Activated CD4-positive, alpha-beta T cell treated with anti-CD3 and anti-CD28 coated beads for 24 hours (primary cell): ENCODE measurements at places on chromosomes 5 and 9.
A peak's percentile ranks its signal among the peaks of the same experiment; 100 is the strongest.

- no peak for DNase-seq
These were observed 5.5 kb upstream of the N4BP3 start for GRCh38 chr5:178107756-178108310.

- no peak for DNase-seq
These were observed 615.5 kb downstream of the LRRC70 start for GRCh38 chr5:63194126-63194525.

DNA sequence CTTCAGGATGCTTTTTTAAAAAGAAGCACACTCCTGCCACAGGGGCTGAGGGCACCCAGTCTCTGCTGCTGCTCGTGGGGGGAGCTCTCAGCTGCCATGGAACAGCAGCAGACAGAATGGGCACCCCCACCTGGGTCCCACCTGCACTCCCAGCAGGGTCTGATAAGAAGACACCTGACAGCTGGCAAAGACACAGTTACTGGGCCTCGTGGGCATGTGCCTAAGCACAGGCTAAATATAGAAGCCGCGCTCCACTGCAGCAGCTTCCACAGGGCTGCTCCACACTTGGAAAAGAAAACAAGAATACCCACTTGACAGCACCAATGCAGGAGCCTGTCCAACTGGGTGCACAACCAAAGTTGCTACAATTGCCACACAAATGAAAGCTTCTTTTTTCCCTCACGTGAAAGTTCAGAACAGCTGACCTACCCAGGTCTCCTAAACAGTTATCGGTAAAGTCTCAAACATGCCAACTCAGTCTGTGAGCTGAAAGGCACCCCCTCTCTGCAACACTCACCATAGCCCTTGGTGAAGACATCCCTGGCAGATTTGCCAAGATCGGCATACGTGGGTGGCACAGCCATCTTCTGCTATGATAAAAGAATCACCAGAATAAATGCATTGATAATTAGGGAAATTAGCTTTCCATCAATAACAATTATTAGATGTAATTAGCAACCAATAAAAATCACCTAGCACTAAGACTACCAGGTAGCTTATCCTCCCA lies 12.2 kb downstream of the VDAC1 start:
- no peak for DNase-seq

- no peak for DNase-seq
These were observed 94.8 kb downstream of the ROR2 start for GRCh38 chr9:91855196-91855595.

- DNase-seq, result no peak
These were observed 105.5 kb downstream of the AUH start for GRCh38 chr9:91256235-91256634.

- no peak for DNase-seq
These were observed 74.7 kb downstream of the WWC1 start for GRCh38 chr5:168366116-168366515.

DNA sequence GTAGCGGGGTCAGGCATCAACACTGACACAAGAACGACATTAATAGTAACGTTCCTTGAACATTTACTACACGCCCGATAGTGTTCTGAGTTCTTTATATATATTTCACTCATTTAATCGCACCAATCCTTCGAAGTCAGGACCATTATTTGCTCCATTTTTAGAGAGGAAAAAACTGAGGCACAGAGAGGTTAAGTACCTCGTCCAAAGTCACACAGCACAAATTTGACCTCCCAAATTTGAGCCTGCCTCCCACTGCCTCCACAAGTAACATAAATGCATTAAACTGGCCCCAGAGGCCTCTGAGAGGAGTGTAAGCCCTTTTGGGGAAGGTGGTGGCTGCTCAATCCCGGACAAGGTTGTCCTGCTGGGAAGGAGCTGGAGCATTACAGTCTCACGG lies 5.8 kb downstream of the RGS14 start:
- no peak for DNase-seq

DNA sequence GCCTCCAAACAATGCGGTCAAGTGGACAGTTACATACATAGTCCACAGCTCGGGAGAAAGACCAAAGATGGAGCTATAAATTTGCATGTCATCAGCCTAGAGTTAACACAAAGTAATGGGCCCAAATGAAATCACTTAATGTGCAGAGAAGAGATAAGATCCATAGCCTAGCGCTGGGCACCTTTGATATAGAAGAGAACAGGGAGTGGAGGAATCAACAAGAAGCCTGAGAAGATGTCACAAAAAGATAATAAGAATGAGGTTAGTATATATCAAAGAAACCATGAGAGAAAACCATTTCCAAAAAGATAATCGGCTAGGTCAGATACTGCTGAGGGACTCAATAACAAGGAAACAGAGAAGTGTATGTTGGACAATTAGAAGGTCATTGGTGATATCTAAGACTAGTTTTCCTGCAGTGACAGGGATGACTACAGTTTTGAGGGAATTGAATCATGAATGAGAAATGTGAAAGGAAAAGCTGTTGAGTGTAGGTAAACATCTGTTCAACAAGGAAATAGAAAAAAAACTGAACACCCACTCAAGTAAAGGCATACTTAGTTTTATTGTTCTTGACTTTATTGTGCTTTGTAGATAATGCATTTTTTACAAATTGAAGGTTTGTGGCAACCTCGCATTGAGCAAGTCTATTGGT lies 68.7 kb upstream of the CDH6 start:
- no peak for DNase-seq

GRCh38 chr9:21316032-21316842 lies 11.1 kb upstream of the IFNA5 start:
- no peak for DNase-seq

DNA sequence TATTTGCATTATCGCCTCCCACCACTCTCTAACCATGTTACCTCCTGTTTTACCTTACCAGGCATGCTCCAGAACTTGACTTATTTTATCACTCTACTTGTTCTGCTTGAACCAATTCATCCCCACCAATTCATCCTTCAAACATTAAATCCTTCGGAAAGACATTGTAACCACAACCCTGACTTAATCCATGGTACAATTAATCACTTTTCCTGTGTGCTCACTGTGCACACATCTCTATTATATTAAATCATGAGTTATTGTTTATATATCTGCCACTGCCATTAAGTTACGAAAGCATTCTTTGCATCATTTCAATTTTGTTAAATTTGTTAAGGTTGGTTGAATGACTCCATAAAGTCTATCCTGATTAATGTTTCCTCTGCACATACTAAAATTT lies 7.4 kb upstream of the C5orf46 start:
- no peak for DNase-seq

DNA sequence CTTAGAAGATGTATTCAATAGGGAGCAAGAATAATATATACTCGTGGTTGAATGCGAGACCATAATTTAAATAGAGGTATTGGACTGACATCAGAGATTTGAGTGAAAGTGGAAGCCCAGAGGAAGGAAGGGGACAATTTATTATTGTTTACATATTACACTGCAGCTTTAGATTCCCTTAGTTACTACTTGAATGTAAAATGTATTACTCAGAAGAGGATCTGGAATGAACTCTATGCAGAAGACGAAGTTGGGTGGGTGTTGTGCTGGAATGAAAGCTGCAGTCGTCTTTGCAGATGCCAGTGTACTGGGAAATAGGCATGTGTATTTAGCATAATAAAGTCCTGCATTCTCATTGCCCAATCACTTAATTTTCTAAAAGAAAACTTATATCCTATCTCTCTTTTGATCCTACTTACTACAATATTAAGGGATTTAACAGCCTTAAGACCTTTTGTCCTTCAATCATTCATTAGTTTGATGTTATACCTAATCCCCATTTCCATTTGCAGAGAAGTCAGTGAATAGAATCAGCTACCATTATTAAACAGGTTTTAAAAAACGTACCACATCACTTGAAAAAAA lies 570.7 kb upstream of the WWC1 start:
- no peak for DNase-seq

- DNase-seq, result no peak
These were observed 40.9 kb downstream of the STX17 start for GRCh38 chr9:99947395-99947794.

DNA sequence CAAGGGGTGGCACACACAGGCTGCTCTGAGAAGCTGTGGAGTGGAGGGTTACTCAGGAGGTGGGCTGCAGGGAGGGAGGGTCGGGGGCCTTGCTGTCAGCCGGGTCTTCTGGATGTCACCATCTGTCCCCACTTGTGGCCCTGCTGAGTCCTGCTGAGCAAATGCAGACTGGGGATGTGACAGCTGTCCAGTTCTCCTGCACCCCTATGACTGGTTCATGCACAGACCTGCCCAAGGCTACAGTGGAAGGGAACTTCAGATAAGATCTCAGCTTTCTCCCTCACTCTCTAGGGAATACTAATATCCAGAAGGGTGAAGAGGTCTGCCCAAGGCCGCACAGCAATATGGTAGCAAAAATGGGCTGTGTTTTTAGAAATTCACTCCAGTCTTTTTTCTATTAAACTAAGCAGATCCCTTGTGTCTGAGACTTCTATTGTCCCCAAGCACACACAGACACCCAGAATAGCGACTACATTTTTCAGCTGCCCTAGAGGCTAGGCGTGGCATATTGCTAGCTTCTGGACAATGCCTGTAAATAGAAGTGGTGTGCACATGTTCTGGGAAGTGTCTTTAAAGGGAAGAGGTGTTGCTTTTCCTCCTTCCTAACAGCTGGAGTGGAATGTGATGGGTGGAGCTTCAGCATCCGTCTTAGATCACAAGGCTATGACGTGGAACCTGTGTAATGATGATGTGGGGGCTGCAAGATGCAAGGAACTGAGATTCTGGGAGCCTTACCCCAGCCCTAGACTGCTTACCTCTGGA lies 51.1 kb upstream of the TBC1D2 start:
- DNase-seq, result no peak

GRCh38 chr9:87712801-87713277 lies 13.1 kb upstream of the CTSL start:
- no peak for DNase-seq

- no peak for DNase-seq
These were observed 32.7 kb upstream of the STARD4 start for GRCh38 chr5:111545031-111545430.

DNA sequence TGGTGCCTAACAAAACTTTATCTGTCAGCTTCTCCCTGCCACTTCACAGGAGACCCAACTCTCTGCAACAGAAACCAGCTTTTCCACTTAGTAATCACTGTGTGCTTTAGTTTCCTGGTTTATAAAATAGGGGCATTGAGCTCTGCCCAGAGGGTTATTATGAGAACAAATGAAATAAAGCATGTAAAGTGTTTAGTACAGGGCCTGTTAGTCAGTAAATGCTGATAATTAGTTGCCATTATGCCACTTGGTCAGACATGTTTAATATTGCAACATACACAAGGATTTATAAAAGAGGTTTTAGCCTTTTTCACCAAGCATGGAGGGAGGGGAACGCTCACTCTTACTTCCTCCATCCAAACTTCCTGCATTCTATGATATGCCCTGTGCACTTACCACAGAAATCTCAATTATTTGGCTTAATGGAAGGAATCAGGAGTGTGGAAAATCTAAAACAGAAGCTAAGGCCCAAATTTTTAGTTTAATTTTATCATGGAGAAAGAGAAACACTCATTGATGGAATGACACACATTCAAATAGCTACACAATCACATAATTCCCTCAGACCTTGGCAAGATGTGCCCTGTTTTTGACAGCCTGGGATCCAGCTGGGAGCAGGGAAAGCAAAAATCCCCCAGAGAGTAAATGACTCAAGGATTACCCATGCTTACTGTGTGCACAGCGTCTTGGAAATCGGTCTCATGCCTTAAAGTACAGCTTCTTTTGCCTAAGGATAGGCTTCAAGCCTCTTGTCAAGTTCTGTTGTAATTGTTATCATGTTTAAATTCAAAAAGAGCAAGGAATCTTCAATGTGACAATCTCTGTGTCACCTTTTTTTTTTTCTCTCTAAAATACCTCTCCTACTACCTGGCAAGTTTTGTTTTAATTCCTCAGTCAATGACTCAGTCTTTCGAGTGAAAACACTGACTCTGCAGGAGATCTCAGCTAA lies 34.0 kb downstream of the ZNF474 start:
- no peak for DNase-seq

- DNase-seq, result no peak
These were observed 70.2 kb downstream of the SLC25A46 start for GRCh38 chr5:110809006-110809405.

DNA sequence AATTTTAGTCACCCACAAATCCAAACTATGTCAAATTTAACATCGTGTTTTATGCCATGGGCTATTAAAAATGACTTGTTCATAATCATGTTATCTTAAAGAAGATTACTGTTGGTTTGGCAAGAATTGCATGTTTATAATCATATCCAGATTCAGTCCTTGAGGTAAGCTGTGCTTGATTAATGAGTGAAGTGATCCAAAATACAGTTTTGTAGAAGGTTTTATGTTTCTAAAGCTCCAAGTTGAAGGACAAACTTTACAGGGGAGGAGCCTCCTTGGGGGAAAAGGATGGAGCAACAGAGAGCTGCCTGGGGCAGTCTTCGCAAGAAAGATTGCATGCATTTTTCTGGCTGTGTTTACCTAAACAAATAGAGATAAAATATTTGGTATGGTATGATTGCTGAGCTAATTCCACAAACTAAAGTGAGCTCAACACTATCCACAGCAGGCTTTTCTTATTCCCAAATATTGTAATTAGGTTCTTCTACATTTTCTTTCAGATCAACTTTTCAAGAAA lies 189.5 kb upstream of the TYRP1 start:
- DNase-seq, result no peak

GRCh38 chr5:61304590-61305381 lies 27.3 kb upstream of the ZSWIM6 start:
- no peak for DNase-seq

- DNase-seq, result no peak
These were observed at the start of gene ANXA6 for GRCh38 chr5:151157426-151158286. Gene ANXA6, minus strand, starts transcription at chr5:151157779. Its CDS starts 9,878 bp downstream, at chr5:151147901.

- DNase-seq, result no peak
These were observed 676.4 kb downstream of the PRELID2 start for GRCh38 chr5:145158730-145159129.

GRCh38 chr5:1100664-1101574 lies 10.9 kb downstream of the SLC12A7 start:
- no peak for DNase-seq

GRCh38 chr9:13160051-13160450 lies 119.4 kb downstream of the MPDZ start:
- DNase-seq, result no peak

DNA sequence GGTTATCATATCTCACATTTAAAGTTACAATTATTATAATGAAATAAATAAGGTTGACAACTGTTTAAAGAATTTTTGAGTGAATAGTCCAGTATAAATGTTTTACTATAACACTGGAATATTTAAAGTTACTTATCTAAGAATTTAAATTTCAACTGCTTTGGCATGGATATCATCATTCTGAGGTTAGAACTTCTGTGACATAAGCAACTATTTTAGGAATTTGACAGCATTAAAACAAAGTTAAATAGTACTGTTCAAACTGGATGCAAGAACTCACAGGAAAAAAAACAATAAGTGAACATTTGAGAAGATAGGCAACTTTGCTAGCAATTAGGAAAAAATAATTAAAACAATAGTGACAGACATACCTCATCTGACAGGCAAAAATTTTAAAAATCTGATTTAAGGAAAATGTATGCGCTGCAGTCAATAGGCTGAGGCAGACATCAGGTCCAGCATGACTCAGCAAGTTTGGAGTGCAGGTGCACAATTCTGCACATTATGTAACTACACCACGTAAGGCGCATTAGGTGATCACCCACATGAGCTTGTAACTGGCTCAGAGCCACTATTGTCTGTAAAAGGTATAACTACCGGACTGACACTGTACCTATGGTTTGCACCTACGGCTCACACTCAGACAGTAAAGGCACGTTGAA lies 180.6 kb downstream of the PDE4D start:
- DNase-seq, result no peak

GRCh38 chr5:458547-459353 lies 15.8 kb downstream of the EXOC3 start:
- peak; percentile 54 for DNase-seq

- no peak for DNase-seq
These were observed 199.8 kb downstream of the ZNF608 start for GRCh38 chr5:124546643-124547042.
